Stimulated activated naive CD8-positive, alpha-beta T cell treated with anti-CD3 and anti-CD28 coated beads, Interleukin-15, Interleukin-2, amounts not matched to agents 100 U/mL and 50 U/mL, for 24 hours (primary cell): ENCODE measurements at places on chromosomes 7 and 10.

- DNase-seq: no peak
These were observed 1.1 kb downstream of the ZDHHC4 start for GRCh38 chr7:6578114-6579084.

GRCh38 chr7:28077616-28078015 is 103.0 kb downstream of the JAZF1 start:
- DNase-seq: no peak

GRCh38 chr10:17257466-17258321 is 29.7 kb downstream of the VIM start:
- DNase-seq: peak; percentile 47

DNA sequence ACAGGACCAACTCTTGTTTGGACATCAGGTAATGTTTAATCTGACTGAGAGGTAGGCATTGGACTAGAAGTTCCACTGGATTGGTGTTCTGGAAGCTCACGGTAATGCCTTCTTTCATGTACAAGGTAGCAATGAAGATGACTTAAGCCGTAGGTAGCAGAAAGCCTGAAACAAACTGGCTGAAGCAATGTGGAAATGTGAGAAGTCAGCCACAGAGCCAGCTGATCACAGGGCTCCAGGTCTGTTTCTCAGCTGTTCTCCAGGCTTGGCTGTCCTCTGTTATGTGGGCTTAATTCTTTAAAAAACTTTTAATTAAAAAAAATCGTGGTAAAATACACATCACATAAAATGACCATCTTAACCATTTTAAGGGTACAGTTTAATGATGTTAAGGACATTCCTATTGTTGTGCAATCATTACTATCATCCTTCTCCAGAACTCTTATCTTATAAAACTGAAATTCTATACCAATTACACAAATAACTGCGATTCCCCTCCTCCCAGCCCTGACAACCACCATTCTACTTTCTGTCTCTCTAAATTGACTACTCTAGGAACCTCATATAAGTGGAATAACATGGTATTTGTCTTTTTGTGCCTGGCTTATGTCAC is 101.4 kb upstream of the ZNF32 start:
- no peak for DNase-seq

GRCh38 chr7:19202599-19202998 is 57.4 kb upstream of the FERD3L start:
- DNase-seq: no peak

DNA sequence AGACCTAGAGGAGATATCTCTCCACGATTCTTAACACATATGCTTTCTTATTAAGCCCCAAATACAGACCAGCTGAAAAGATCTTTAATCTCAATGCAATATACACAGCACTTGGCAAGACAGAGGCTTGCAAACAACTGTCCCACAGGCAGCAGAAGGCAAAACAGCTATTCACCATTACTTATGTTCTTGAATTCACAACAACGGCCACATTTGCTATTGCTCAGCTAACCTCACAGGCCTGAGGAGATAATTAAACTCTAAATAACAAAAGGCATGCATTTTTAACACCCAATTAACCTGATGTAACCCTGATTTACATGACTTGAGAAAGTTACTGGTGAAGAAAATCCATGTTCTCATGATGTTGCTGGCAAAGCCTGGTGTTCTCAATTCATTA is 216.4 kb downstream of the CRPPA start:
- DNase-seq: no peak

- no peak for DNase-seq
These were observed 45.1 kb upstream of the SGCE start for GRCh38 chr7:94700926-94701554.

DNA sequence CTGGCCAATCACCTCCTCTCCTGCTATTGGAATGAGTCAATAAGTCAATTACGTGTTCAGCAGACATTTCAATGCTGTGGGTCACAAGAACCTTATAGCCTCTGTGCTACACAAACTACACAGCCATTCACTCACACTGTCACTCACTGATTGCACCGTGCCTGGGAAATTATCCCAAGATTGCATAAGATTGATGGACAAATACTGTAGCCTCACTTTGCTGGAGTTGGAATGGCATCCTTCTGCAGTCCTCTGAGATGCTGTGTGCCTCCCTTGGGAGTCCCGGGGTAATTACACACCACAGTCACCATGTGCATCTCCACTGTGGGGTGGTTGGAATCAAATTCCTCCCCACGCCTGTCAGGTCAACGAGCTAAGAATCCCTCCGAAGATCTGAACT is 358.7 kb upstream of the MGMT start:
- no peak for DNase-seq

DNA sequence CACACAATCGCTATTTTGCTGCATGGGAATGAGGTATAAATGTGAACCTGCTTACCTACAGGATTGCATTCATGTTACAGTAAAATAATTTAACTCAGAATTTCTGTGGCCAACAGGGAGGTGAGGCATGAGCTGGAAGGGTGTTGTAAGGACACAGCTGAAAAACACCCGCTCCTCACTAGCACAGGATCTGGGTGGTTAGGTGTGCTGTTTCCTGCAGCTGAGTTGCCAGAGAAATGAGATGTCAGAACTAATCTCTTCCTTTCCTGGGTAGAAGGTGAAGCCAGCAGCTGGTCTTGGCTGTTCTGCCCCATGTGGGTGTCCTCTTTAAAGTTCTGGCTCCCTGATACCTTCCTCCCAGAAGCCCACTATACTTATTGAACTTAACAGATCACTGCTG is 39.0 kb upstream of the ZNF438 start:
- no peak for DNase-seq

DNA sequence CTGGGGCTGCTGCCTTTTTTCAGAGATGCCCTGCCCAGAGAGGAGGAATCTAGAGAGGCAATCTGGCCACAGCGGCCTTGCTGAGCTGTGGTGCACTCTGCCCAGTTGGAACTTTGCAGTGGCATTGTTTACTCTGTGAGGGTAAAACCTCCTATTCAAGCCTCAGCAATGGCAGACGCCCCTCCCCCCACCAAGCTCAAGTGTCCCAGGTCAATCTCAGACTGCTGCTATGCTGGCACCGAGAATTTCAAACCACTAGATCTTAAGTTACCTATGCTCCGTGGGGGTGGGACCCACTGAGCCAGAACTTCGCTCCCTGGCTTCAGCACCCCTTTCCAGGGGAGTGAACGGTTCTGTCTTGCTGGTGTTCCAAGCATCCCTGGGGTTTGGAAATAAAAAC is 77.2 kb downstream of the EXOC4 start:
- no peak for DNase-seq

DNA sequence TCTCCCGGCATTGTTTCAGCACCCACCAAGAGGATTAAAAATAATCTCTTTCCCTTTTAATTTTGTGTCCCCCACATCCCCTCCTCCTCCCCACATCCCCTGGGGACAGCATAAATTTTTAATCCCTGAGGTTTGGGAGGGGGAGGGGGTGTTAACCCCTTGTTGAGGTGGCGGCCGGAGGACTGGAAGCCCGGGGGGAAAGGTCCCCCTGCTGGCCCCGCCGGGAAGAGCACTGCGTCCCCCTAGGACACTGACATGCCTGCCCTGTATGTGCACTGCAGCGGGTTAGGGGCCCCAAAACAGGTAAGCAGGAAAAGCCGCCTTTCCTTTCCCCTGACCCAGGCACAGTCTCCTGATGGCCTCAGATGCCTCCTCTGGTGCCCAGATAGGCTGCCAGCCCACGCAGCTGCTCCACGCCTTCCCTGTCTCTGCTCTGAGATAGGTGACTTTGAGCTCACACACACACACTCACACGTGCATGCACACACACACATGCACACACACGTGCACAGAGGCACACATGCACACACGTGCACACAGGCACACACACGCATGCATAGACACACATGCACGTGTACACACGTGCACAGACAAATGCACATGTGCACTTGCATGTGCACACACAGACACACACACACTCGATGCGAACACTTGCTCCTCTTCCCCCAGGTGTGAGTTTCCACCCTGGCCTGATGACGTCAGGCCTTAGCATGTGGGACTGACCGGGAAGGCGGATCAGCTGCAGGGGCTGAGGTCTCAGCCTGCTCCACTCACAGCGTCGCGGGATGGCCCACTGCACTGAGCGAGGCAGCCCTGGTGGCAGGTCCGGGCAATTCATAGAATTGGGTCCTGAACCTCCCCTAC is 12.3 kb downstream of the CNPY1 start:
- peak; percentile 66 for DNase-seq

DNA sequence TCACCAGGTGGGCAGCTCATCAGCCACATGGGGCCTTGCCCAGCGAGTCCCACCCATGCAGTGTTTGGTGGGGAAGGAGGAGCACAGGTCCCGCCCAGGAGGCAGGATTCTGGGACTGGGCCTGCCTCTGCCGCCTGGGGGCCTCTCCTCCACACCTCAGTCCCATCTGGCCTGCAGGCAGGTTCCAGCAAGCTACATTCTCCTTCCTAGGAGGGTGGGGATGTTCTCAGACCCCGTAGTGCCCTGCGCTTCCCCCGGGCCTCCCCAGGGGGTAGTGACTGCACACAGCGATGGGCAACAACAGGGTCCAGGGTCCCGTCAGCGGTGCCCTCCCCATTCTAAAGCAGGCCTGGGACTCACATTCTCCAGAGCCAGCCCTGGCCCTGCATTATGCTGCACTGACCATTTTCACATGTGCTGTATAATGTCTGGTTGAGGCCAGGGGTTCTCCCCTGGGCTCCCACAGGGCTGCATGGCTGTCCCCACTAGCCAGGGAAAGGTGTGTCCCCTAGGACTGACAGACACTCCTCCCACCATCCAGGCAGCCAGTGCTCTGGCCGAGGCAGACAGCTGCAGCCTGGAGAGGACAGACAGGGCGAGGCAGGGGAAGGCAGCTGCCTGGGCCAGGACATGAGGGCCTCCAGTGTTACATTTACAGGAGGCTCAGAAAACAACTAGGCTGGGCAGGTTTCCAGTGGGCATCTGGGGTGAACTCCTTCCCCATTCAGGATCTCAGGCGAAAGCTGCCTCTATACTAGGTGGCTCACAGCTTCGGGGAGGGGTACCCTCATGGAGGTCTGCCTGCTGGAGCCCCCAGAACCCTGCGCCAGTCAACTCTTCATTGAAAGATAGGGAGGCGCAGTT is 9.3 kb downstream of the RASGEF1A start:
- DNase-seq: no peak

DNA sequence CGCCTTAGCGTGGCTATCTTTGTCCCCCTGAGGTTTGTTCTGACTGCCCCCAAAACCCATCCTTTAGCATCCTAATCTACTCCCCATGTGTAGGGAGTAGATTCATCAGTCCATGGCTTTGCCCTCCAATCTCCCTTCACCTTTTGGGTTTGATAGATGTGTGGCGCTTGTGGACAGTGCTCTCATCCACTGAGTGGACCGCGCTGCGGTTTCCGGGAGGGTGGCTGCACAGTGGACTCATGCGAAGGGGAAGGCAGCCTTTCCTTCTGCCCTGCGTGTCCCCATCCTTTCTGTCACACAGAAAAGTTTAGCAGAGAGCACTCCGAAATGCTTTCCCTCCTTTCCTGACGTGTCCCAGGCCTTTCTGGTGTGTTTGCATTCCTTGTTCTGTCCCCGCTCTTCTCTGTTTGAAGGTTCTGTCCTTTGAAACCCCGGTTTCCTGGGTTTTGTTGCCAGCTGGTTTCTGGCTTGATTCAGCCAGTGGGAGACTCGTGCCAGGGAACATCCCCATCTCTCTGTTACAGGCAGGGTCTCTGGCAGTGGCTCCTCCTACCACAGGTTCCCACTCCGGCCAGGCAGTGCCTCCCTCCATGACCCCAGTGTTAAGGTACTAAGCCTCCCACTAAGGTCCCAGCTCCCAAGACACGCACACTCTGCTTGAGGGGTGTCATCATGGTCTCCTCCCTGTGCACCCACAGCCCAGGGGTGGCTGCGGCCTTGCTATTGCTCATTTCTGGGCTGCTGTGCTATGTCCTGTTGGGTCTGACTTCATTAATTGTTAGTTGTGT is 547.7 kb upstream of the DPP6 start:
- no peak for DNase-seq

GRCh38 chr10:6182454-6183098 is 20.2 kb upstream of the PFKFB3 start:
- no peak for DNase-seq

GRCh38 chr7:2838873-2839578 is 5.1 kb downstream of the GNA12 start:
- no peak for DNase-seq

DNA sequence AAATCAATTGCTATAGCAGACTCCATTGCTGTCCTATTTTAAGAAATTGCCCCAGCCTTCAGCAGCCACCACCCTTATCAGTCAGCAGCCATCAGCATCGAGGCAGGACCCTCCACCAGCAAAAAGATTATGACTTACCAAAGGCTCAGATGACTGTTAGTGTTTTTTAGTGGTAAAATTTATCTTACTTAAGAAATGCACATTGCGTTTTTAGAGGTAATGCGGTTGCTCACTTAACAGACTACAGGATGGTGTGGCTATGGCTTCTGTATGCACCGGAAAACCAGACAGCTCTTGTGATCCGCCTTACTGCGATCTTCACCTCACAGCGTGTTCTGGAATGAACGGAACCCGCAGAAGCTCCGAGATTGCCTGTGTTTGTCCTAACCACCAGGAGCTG is 58.1 kb downstream of the WDR37 start:
- DNase-seq: no peak

GRCh38 chr10:130018730-130019185 is 54.7 kb upstream of the EBF3 start:
- DNase-seq: no peak

GRCh38 chr10:9051328-9051974 is 997.0 kb downstream of the GATA3 start:
- DNase-seq: no peak
